Kidney (tissue), 22 donors: ENCODE measurements at places on chromosomes 11 and 22. TPM values are rescaled to one million over a fixed set of nuclear protein-coding genes. Genes with fewer than 3 reads are reported as not detected.

- no peaks in the 10 kb centered on the region for H3K27me3 ChIP-seq
- DNase-seq: no peak
- no peaks in the 10 kb centered on the region for H3K36me3 ChIP-seq
- no peaks in the 10 kb centered on the region for H3K4me1 ChIP-seq
Measured at GRCh38 chr22:50581031-50581949, 1.4 kb downstream of the CHKB start.

Gene CTSC
- total RNA-seq: 187 TPM

DNA sequence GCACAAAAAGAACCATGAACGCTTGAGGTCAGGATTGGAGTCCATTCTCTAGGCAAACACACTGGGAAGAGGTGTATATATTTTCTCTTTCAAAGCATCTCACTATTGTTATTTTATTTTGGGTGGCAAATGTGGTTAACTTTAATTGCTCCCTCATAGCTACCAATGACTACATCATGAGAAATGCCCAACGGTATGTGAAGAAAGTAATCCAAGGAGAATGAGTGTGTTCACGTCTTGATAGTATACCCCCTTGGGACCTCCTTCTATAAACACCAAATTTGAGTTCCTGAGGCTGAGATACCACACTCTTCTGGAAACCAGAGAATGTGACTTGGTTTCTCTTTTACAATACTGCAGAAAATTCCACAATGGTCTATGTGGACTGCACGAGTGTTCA is 15.8 kb downstream of the OR8D1 start:
- no peaks in the 10 kb centered on the region for H3K36me3 ChIP-seq
- no peaks in the 10 kb centered on the region for H3K4me1 ChIP-seq
- H3K4me3 ChIP-seq: no peak overlapping the region
- no peaks in the 10 kb centered on the region for H3K27me3 ChIP-seq
- H3K27ac ChIP-seq: no peak overlapping the region
- no peak for DNase-seq

- no peak overlapping the region for H3K27ac ChIP-seq
- H3K27me3 ChIP-seq: no peaks in the 10 kb centered on the region
- no peaks in the 10 kb centered on the region for H3K4me1 ChIP-seq
- no peak for DNase-seq
- no peak overlapping the region for H3K4me3 ChIP-seq
Measured at GRCh38 chr11:102551169-102551781, 20.7 kb upstream of the MMP7 start.
